Inflammatory macrophage (primary cell): ENCODE measurements at places on chromosomes 16 and 17.
A peak's percentile ranks its signal among the peaks of the same experiment; 100 is the strongest.

- no peak for DNase-seq
Measured at GRCh38 chr17:48825446-48826381, 5.1 kb upstream of the CALCOCO2 start.

GRCh38 chr17:82860606-82861392 is 21.0 kb upstream of the ZNF750 start:
- no peak for DNase-seq

GRCh38 chr16:28617874-28618273 is 8.0 kb upstream of the SULT1A1 start:
- peak; percentile 68 for DNase-seq

DNA sequence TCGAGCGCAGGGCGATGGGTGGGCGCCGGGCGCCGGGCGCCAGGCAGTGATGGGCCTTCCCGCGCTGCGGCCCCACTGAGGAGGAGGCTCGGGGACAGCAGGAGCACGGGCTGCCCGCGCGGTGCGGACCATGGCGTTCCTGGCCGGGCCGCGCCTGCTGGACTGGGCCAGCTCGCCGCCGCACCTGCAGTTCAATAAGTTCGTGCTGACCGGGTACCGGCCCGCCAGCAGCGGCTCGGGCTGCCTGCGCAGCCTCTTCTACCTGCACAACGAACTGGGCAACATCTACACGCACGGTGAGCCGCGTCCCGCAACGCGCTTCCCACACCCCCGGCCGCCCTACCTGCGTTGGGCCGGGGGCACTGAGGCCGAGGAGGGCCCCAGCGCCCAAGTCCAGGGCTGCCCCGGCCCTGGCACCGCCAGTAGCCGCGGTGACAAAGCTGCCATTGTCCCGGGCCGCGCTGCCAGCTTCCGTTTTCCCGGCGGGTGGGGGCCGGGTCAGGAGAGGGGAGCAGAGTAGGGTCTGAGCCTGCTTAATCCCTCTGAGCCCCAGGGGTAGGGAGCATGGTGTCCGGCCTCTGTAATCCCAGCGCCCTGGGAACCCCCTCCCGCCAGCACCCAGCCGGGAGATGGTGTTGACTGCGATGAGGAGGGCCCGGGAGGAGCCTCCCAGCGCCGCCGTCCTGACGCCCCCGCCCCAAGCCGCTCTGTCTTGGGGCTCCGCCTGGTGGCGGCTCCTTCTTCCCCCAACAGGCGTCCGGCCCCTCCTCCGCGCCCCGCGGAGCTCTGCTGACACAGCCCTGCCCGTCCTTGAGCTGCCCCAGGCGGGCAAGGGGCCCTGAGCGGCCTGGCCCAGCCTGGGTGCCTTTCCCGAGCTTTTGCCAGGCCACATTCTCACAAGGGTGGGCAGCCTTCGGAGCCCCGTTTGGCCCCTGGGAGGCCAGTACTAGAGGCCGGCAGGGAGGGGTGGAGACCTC is 685 bp downstream of the PAQR4 start:
- DNase-seq = peak; percentile 89

- no peak for DNase-seq
Measured at GRCh38 chr17:2181897-2182448, 121.6 kb downstream of the SMG6 start.
